ENCODE measurements at places on chromosomes 1 and 21.

DNA sequence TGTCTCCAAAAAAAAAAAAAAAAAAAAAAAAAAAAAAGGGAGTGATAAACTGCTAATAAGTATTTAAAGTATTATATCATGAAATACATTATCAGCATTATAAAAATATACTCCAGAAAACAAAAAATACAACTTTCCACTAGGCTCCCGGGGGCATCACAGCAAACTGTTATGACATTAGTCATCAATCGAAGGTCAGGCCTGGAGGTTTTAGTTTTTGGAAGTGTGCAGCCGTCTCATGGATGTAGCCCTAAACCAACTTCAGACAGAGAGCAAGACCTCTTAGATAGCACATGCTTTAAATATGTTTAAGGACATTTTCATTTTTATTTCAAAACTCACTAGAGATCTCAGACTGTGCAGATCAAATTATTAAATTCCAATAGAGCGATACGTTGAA lies 106.3 kb downstream of the RERE start:
- DNase-seq = no peak

- no peak for DNase-seq
These were observed 18.0 kb downstream of the OMA1 start for GRCh38 chr1:58528518-58528917.

- peak; percentile 7 for DNase-seq
These were observed 7.3 kb downstream of the C1orf174 start for GRCh38 chr1:3892748-3893147.

- DNase-seq = no peak
These were observed 37.4 kb downstream of the TMCO4 start for GRCh38 chr1:19762175-19762779.

DNA sequence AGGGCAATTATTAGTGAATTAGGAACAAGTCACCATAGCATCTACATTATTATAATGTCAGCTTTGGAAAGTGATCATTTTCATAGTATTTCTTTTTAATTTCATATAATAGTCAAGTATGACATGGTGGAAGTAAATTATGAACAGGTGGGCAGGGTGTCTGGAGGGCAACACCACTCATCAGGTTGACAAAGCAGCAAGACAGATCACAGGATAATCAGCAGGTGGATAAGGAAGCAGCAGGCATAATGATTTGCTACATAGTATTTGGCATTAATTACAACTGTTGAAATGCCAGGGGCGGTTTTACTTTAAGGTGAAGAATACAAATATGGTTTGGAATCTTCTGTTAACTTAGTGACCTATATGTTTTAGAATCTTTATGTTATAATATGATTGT lies 1342.2 kb downstream of the PLA2G4A start:
- no peak for DNase-seq

- no peak for DNase-seq
These were observed 50.3 kb upstream of the COA6 start for GRCh38 chr1:234322979-234323378.

- no peak for DNase-seq
These were observed 2.4 kb upstream of the FCGR2A start for GRCh38 chr1:161502641-161503393.

- no peak for DNase-seq
These were observed 136.6 kb downstream of the PLXNA2 start for GRCh38 chr1:208107425-208108212.

DNA sequence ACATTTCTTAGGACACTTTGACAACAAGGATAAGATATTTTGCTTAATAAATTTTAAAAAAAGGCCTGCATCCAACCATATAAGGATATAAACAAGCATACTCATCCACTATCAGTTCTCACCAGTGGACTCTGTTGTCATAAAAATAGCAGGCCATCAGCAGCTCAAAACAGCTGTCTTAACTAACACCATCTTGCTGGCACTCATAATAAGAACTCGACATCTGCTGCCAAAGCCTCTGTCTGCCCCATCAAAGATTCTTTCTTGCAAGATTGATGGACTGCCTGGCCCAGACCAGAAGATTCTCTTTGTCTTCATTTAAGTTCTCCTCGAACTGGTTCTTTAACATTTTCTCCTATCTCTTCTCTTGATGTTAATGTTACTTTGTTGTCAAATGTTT lies 10.1 kb downstream of the JMJD4 start:
- DNase-seq = no peak

DNA sequence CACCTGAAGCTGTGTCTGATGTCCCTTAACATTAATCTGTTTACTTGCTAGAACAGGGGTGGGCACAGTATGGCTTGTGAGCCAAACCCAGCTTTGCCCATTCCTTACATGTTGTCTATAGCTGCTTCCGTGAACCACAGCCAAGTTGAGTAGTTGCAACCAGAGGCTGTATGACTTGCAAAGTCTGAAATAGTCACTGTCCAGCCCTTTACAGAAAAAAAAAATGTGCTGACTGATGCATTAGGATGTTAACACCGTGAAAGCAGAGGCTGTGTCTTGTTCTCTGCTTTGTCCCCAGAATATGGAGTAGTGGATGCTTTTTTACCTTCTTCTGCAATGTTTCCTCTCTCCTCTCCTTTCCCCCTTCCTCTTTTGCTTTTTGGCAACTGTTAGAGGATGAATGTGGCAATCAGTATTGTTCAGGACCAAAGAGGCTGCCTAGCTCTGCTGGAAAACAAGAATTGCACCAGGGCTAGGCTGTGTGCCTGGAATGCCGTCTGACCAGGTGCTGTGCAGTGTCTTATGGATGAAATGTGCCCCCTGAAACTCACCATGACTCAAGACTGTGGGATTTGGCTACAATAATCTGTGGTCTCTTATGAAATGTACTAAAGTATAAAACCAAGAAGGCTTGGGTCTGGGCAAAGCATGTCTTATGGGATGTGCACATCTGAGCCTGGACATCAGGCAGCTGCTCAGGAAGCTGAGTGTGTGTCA lies 79.6 kb upstream of the GCLM start:
- DNase-seq = no peak

GRCh38 chr1:185694081-185694480 lies 40.1 kb upstream of the HMCN1 start:
- DNase-seq = no peak

DNA sequence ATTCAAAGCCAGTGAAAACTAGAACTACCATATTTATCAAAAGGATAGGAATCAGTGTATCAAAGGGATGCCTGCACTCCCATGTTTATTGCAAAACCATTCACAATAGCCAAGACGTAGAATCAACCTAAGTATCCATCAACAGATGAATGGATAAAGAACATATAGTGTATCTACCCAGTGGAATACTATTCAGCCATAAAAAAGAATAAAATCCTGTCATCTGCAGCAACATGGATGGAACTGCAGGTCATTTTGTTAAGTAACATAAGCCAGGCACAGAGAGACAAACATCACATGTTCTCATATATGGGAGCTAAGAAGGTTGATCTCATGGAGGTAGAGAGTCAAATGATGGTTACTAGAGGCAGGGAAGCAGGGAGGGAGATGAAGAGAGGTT lies 110.0 kb downstream of the PAX7 start:
- DNase-seq = no peak

DNA sequence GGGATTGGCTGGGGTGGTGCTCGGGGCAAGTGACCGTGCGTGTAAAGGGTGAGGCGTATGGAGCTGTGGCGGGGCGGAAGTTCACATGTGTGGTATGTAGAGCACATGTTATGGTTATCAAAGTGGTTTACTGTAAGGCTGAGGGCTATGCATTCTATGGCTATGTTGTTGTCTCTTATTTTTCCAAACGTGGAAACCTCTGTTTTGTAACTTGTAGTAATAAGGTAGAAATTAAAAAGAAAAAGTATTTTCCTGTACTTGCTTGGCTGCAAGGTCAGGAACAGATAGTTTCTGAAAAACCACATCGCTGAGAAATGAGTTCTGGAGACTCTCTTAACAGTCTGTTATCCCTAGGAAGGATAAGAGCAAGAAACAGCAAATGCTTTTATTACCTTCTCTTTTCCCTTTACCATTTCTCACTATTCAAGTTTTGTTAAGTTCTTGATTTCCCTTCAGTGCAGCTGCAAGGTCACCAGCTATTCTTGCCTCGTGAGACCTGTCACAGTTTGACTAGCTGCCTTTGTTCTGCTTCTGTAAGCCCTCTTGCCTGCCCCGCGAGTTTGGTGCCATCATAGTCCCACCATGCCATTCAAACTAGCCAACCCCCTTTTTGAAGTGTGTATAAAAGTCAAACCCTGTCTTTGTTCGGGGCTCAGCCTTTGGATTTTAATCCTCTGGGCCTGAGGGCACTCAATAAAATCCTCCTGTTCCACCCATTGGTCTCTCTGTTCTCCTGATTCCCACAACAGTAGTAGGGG lies 9.5 kb downstream of the RNU1-2 start:
- peak; percentile 22 for DNase-seq

DNA sequence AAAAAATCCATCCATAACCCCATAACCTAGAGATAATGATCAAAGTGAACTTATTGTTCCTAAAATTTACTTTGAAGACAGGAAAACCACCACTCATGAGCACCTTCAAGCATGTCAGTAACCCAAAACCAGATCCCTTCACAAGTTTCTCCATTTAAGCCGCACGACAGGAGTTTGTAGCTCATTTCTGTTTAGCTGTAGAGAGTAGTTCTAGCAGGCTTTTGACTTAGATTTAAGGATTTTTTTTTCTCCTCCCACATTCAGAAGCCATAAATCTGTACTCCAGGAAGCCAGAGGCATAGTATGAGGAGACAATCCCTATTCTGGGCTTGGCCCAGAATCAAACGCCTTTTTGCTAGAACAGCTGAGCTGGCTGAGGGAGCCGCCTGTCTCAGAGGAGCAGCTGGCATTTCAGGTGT lies 25.6 kb downstream of the TOMM20 start:
- no peak for DNase-seq

- DNase-seq = no peak
These were observed 7.2 kb downstream of the KCNN3 start for GRCh38 chr1:154862907-154863306.

DNA sequence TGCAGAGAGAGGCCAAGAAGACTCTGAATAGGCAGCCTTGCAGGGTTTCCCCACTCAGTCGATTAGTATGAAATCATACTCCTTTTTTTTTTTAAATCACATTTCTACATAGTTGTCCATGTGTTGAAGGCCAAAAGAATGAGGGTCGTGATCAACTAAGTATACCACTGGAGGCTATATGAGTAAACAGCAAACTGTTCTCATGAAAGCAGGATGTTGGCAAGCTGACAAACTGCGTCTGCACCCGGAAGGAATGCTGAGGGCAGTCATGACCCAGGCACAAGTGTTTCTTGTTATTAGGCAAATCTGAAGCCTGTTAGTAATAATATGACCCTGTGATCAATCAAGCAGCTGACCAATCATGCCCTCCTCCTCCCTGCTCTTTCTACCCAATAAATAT lies 213.2 kb downstream of the USH2A start:
- no peak for DNase-seq

DNA sequence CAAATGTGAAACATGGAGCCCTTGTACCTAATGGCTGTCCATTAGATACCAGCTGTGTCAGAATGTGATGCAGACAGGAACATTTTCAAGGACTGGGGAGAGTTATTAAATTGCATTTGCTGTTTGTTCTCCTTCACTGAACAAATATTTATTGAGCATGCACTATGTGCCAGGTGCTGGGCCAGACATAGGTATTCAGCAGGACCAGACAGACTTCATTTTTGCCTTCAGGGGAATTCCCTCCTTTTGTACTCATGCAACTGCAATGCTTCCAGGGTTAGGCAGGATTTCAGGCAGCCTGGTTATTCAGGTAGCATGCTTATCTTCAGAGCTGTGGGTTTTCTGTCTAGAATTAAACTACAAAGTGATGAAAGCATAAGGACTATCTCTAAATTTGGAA lies 64.2 kb upstream of the SMYD2 start:
- DNase-seq = no peak

DNA sequence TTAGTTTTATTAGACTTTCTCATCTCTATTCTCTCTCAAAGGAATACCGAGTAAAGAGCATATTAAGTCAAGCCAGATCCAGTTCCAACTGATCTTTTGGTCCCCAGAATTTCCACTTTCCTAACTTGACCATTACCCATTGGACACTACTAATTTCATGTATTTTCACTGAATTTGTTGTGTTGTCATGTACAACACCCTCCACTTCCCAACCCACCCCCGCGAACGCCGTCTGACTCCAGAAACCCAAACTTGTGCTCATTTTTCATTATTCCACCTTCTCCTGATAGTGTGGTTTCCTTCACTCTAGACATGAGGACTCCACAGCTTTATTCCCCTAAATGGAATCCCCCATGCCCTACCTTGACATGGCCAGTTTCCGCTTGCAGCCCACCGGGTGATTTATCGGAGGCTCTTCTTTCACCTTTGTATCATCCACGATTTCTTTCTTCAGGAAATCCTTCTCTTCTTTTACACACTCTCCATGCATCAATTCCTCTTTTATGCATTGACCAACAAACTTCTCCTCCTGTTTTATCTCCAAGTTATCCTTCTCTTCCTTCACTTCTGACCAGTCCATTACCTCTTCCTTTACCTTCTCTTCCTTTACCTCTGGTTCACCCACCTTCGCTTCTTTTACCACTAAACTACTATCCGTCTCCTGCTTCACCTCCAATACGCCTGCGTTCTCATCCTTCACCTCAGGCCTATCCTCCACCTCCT lies 805 bp downstream of the ZNHIT6 start:
- DNase-seq = no peak

GRCh38 chr1:89962024-89962741 lies 32.7 kb upstream of the ZNF326 start:
- DNase-seq = no peak

GRCh38 chr21:32566741-32567389 lies 18.5 kb downstream of the TCP10L start:
- no peak for DNase-seq

DNA sequence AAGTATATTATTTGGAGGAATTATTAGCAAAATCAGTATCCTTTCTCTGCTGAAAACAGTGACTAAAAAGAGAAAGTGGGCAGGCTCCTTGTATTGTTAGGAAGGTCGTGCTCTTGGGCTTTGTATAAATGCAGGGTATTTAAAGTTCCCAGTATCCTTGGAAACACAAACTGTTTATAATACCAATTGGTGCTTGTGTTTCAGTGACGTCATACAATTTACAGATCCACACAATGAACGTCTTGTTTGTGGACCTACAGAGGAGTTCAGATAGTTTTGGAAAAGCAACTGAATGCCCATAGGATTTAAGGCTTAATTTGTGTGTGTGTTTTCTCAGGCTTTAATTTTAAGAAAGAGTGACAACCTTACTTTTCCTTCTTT lies 168.2 kb downstream of the RASAL2 start:
- no peak for DNase-seq

- DNase-seq = no peak
These were observed 84.9 kb downstream of the PIGK start for GRCh38 chr1:77134359-77134758.
